ENCODE measurements at places on chromosomes 7 and 10. TPM values are rescaled to one million over a fixed set of nuclear protein-coding genes. Genes with fewer than 3 reads are reported as not detected.

OR9A2 gene
- total RNA-seq, result not detected

SPDYE8 gene
- 0.14 TPM for total RNA-seq

PGAM2 gene
- not detected for total RNA-seq

PHYHIPL gene
- not detected for total RNA-seq

FMC1 gene
- 17.9 TPM for total RNA-seq

C10orf105 gene
- total RNA-seq, result not detected

PALD1 gene
- 6.8 TPM for total RNA-seq

CPEB3 gene
- 5.4 TPM for total RNA-seq

OPALIN gene
- not detected for total RNA-seq

PNLIPRP2 gene
- total RNA-seq, result not detected

NUTM2E gene
- total RNA-seq, result 0.48 TPM

FAM241B gene
- 5.4 TPM for total RNA-seq

NCAPG2 gene
- total RNA-seq, result 9.4 TPM

TOMM7 gene
- total RNA-seq, result 411 TPM

PDK4 gene
- 12.0 TPM for total RNA-seq

NEUROD6 gene
- not detected for total RNA-seq

GDF10 gene
- total RNA-seq, result not detected

TMEM236 gene
- 0.59 TPM for total RNA-seq

COL17A1 gene
- total RNA-seq, result not detected

GRID2IP gene
- not detected for total RNA-seq

PTN gene
- total RNA-seq, result 87.9 TPM

VSTM4 gene
- 10.3 TPM for total RNA-seq

ABHD11 gene
- 14.1 TPM for total RNA-seq

TLX1 gene
- not detected for total RNA-seq

SYT15B gene
- 15.0 TPM for total RNA-seq

LRRC27 gene
- 32.6 TPM for total RNA-seq

PTPRE gene
- total RNA-seq, result 14.7 TPM

RAMP3 gene
- 68.5 TPM for total RNA-seq

SORBS1 gene
- total RNA-seq, result 397 TPM

GRM3 gene
- total RNA-seq, result not detected

CPA1 gene
- 3.8 TPM for total RNA-seq

ACSM6 gene
- not detected for total RNA-seq

ATRNL1 gene
- 211 TPM for total RNA-seq

UNCX gene
- total RNA-seq, result not detected

ENKUR gene
- 10.0 TPM for total RNA-seq

PON1 gene
- total RNA-seq, result not detected

INHBA gene
- total RNA-seq, result 14.7 TPM

MYOZ1 gene
- 1.6 TPM for total RNA-seq

ASAH2 gene
- not detected for total RNA-seq

ERVW-1 gene
- total RNA-seq, result not detected

SRGN gene
- 92.5 TPM for total RNA-seq

GNG11 gene
- 35.8 TPM for total RNA-seq

SMARCD3 gene
- total RNA-seq, result 80.7 TPM

SHOC2 gene
- total RNA-seq, result 21.3 TPM

CARD11 gene
- not detected for total RNA-seq

RBP3 gene
- not detected for total RNA-seq

PRKAG2 gene
- 66.2 TPM for total RNA-seq

SLC16A9 gene
- total RNA-seq, result 13.5 TPM

SPDYE2 gene
- total RNA-seq, result not detected

CDK14 gene
- total RNA-seq, result 3.3 TPM

FZD8 gene
- 8.0 TPM for total RNA-seq

STK31 gene
- not detected for total RNA-seq

STK32C gene
- 0.51 TPM for total RNA-seq

EBF3 gene
- total RNA-seq, result 9.9 TPM

OPN4 gene
- total RNA-seq, result not detected
